CD4-positive, CD25-positive, alpha-beta regulatory T cell (primary cell): ENCODE measurements at places on chromosomes 1 and 21. TPM values are rescaled to one million over a fixed set of nuclear protein-coding genes. Genes with fewer than 3 reads are reported as not detected.
A peak's percentile ranks its signal among the peaks of the same experiment; 100 is the strongest.

GRCh38 chr1:227445092-227445674 lies 118.2 kb upstream of the ZNF678 start:
- no peaks in the 10 kb centered on the region for H3K36me3 ChIP-seq
- no peaks in the 10 kb centered on the region for H3K4me1 ChIP-seq
- peaks cover 7% of the 10 kb centered on the region for H3K27me3 ChIP-seq
- no peak for DNase-seq
- H3K4me3 ChIP-seq: no peak overlapping the region

DNA sequence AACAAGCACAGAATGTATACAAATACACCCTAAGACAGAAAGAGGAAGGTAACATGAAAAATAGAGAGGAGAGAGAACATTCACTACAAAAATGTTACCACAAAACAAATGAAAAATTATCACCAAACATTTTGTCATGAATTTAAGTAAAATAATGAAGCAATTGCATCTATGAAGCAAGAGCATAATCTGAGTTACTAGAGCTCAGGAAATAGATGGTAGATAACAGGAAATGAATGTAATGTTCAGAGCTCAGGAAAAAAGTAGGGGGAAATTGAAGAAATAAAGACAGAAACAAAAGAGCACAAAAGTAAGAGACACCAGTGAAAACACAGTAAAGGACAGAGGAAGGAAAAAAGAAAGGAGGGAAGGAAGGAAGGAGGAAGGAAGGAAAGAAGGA lies 19.4 kb downstream of the SEC16B start:
- no peaks in the 10 kb centered on the region for H3K36me3 ChIP-seq
- H3K4me3 ChIP-seq: no peak overlapping the region
- no peak overlapping the region for H3K27ac ChIP-seq
- no peaks in the 10 kb centered on the region for H3K4me1 ChIP-seq
- no peaks in the 10 kb centered on the region for H3K27me3 ChIP-seq

DNA sequence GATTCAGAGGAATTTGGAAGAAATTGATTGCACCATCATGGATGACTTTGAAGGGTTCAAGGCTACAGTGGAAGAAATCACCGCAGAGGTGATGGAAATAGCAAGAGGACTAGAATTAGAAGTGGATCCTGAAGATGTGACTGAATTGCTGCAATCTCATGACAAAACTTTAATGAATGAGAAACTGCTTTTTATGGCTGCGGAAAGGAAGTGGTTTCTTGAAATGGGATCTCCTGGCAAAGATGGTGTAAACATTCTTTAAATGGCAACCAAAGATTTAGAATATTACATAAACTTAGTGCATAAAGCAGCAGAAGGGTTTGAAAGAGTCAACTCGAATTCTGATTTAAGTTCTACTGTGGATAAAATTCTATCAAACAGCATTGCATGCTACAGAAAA lies 698.6 kb downstream of the PLA2G4A start:
- H3K4me1 ChIP-seq: no peaks in the 10 kb centered on the region
- H3K4me3 ChIP-seq: no peak overlapping the region
- no peaks in the 10 kb centered on the region for H3K27me3 ChIP-seq
- H3K36me3 ChIP-seq: no peaks in the 10 kb centered on the region
- DNase-seq: no peak

DNA sequence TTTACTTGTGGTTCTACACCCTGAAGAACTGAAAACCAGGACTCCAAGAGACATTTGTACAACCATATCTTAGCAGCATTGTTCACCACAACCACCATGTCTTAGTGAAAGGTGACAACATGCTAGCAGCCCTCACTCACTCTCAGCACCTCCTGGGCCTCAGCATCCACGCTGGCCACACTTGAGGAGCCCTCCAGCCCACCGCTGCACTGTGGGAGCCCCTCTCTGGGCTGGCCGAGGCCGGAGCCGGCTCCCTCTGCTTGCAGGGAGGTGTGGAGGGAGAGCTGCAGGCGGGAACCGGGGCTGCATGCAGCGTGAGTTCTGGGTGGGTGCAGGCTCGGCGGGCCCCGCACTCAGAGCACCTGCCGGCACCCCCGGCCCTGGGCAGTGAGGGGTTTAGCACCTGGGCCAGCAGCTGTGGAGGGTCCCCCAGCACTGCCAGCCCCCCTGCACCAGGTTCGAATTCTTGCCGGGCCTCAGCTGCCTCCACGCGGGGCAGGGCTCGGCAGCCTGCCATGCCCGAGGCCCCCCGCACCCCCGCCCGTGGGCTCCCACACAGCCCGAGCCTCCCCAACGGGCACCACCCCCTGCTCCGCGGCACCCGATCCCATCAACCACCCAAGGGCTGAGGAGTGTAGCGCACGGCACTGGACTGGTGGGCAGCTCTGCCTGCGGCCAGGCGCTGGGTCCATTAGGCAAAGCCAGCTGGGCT lies 9.2 kb downstream of the C1orf159 start:
- no peak overlapping the region for H3K4me3 ChIP-seq
- no peak for DNase-seq
- peaks cover 8% of the 10 kb centered on the region for H3K4me1 ChIP-seq
- no peaks in the 10 kb centered on the region for H3K36me3 ChIP-seq
- H3K27ac ChIP-seq: no peak overlapping the region

- DNase-seq: no peak
- H3K4me3 ChIP-seq: no peak overlapping the region
- H3K27ac ChIP-seq: no peak overlapping the region
- no peaks in the 10 kb centered on the region for H3K27me3 ChIP-seq
- peaks cover 19% of the 10 kb centered on the region for H3K4me1 ChIP-seq
These were observed 6.7 kb downstream of the ARNT start for GRCh38 chr1:150869683-150870082.

DNA sequence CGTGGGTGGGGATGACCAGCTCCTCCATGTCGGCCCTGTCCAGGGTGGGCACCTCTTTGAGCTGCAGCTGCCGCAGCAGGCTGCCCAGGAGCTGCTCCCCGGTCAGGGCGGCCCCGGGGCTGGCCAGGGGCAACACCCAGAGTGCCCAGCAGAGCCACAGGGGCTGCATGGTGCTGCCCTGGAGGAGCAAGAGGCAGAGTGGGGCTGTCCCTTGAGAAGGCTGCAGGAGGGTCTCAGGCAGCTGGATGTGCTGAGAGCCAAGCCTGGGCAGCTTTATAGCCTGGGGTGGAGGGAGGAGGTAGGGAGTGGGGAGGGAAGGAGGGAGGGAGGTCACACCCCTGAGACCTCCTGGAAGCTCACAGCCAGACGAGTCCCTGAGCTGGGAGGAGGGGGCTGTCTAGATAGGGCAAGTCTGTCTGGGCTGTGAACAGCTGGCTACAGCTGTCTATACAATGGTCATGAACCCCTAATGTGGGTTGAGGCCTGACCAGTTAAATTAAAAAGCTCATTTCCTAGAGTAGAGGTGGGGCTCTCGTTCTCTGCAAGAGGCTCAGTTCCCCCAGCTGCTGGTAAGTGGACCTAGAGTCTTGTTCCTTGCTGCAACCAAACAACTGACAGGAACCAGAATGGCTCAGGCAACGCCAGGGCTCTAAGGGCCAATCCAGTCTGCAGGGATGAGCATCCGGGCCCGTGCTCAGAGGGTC lies at the start of gene LEFTY1:
LEFTY1 (minus strand) TSS at position 249 of the 704 bp plus-strand sequence; CDS start at position 169, 80 bp downstream.
- H3K4me1 ChIP-seq: peaks cover 4% of the 10 kb centered on the region
- DNase-seq: no peak
- no peak within 1 kb of the TSS for H3K27ac ChIP-seq
- no peaks in the 10 kb centered on the region for H3K36me3 ChIP-seq

DNA sequence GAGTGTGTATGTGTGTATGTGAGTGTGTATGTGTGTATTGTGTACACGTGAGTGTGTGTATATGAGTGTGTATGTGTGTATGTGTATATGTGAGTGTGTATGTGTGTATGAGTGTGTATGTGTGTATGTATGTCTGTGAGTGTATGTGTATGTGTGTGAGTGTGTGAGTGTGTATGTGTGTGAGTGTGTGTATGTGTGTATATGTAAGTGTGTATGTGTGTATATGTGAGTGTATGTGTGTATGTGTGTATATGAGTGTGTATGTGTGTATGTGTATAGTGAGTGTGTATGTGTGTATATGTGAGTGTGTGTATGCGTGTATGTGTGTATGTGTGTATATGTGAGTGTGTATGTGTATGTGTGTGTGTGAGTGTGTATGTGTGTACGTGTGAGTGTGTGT lies 49.2 kb downstream of the GREM2 start:
- no peaks in the 10 kb centered on the region for H3K4me1 ChIP-seq
- DNase-seq: no peak
- no peak overlapping the region for H3K27ac ChIP-seq
- no peak overlapping the region for H3K4me3 ChIP-seq
- H3K36me3 ChIP-seq: no peaks in the 10 kb centered on the region

- H3K36me3 ChIP-seq: no peaks in the 10 kb centered on the region
- H3K27me3 ChIP-seq: peaks cover 11% of the 10 kb centered on the region
- H3K4me3 ChIP-seq: no peak overlapping the region
- no peaks in the 10 kb centered on the region for H3K4me1 ChIP-seq
- H3K27ac ChIP-seq: no peak overlapping the region
These were observed 34.4 kb downstream of the PHC2 start for GRCh38 chr1:33396188-33397124.

- H3K27ac ChIP-seq: no peak overlapping the region
- no peaks in the 10 kb centered on the region for H3K27me3 ChIP-seq
- no peak overlapping the region for H3K4me3 ChIP-seq
- H3K4me1 ChIP-seq: peaks cover 19% of the 10 kb centered on the region
- no peaks in the 10 kb centered on the region for H3K36me3 ChIP-seq
These were observed 17.4 kb downstream of the ADARB1 start for GRCh38 chr21:45091550-45092322.

DNA sequence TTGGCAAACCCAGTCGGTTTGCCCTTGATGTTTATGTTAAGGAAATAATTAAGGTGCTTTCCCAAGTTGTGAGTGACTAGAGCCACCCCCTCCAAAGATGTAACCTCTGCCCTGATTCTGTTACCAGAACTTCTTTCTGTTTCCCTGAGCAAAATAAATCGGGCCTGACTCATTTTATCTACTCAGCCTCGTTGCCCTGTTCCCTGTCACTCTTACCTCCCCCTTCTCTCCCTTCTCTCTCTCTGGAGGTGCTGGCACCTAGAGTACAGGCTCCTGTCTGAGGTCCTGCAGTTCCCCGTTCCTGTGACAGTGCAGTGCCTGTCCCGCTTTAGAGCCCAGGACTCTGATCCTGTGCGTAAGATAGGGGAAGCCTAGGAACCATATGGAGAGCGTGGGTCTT lies 35.4 kb downstream of the CXADR start:
- H3K27me3 ChIP-seq: no peaks in the 10 kb centered on the region
- H3K27ac ChIP-seq: no peak overlapping the region
- H3K4me3 ChIP-seq: no peak overlapping the region
- no peaks in the 10 kb centered on the region for H3K36me3 ChIP-seq
- DNase-seq: no peak
- no peaks in the 10 kb centered on the region for H3K4me1 ChIP-seq

DNA sequence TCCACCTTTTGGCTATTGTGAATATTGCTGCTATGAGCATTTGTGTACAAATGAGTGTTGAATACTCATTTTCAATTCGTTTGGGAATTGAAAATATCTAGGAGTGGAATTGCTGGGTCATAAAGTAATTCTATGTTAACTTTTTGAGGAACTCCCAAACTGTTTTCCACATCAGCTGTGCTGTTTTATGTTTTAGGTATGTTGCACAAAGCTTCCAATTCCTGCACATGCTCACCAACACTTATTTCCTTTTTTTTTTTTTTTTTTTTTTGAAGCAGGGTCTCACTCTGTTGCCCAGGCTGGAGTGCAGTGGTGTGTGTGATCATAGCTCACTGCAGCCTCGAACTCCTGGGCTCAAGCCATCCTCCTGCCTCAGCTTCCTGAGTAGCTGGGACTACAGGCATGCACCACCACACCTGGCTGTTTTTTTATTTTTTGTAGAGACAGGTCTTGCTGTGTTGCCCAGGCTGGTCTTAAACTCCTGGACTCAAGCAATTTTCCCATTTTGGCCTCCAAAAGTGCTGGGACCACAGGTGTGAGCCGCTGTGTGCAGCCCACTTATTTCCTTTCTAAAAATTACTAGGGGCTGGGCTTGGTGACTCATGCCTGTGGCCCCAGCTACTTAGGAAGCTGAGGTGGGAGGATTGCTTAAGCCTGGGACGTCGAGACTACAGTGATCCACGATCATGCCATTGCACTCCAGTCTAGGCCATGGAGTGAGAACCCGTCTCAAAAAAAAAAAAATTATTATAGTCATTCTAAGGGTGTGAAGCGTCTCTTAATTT lies 33.4 kb downstream of the TMCC2 start:
- no peaks in the 10 kb centered on the region for H3K4me1 ChIP-seq
- H3K27ac ChIP-seq: no peak overlapping the region
- no peaks in the 10 kb centered on the region for H3K27me3 ChIP-seq
- no peaks in the 10 kb centered on the region for H3K36me3 ChIP-seq

GRCh38 chr21:44496564-44497550 lies 41.5 kb downstream of the LRRC3 start:
- no peaks in the 10 kb centered on the region for H3K4me1 ChIP-seq
- DNase-seq: no peak
- no peaks in the 10 kb centered on the region for H3K36me3 ChIP-seq
- no peak overlapping the region for H3K4me3 ChIP-seq
- H3K27me3 ChIP-seq: no peaks in the 10 kb centered on the region
- H3K27ac ChIP-seq: no peak overlapping the region

GRCh38 chr1:234315091-234315541 lies 58.1 kb upstream of the COA6 start:
- peak; percentile 62 for DNase-seq
- H3K36me3 ChIP-seq: no peaks in the 10 kb centered on the region
- peak overlapping the region; percentile 62 for H3K27ac ChIP-seq
- peak overlapping the region; percentile 46 for H3K4me3 ChIP-seq
- H3K4me1 ChIP-seq: peaks cover 6% of the 10 kb centered on the region
- no peaks in the 10 kb centered on the region for H3K27me3 ChIP-seq

DNA sequence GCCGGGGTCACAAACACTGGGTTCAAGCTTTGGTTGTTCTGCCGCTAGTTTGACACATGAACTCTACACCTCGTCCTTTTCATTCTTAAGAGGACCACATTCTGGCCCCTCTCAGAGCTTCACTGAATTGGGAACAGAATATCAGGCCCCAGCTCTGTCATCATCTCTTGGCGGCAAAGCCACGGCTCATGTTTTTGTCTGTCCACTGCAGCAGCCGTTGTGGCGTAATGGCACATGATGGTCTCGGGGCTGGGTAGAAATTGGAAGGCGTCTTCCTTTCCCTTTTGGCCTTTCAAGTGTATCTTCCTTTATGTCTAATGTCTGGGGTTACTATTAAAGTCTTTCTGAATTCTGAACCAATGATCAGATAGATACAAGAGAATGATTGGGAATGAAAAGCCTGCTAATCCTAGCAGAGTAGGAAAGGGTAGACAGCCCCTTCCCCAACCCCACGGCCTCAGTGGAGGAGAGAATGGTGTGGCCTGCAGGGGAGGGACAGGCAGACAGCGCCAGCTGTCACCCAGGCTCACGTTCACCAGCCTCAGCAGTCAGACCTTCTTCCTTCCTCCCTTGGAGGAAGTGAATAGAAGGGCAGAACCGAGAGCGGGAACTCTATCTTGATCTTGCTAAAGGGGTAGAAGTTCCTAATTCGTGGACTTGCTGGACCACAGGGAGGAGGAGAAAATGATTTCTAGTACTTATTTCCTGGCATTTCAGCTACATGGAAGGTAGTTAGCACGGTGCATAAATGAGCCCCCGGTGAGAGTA lies 498.1 kb downstream of the KIF26B start:
- H3K27me3 ChIP-seq: peaks cover 2% of the 10 kb centered on the region
- H3K27ac ChIP-seq: no peak overlapping the region
- H3K4me3 ChIP-seq: no peak overlapping the region
- H3K4me1 ChIP-seq: no peaks in the 10 kb centered on the region

GRCh38 chr1:156140879-156141707 lies 12.3 kb upstream of the SEMA4A start:
- peaks cover 4% of the 10 kb centered on the region for H3K4me1 ChIP-seq
- H3K27ac ChIP-seq: no peak overlapping the region
- H3K36me3 ChIP-seq: peaks cover 22% of the 10 kb centered on the region

The S100A9 gene
- not detected for total RNA-seq

The TEX35 gene
- total RNA-seq: not detected

The RFX5 gene
- 105 TPM for total RNA-seq

The VSIG8 gene
- total RNA-seq: not detected

The CASQ2 gene
- not detected for total RNA-seq
